ENCODE measurements at places on chromosomes 1 and 21.

DNA sequence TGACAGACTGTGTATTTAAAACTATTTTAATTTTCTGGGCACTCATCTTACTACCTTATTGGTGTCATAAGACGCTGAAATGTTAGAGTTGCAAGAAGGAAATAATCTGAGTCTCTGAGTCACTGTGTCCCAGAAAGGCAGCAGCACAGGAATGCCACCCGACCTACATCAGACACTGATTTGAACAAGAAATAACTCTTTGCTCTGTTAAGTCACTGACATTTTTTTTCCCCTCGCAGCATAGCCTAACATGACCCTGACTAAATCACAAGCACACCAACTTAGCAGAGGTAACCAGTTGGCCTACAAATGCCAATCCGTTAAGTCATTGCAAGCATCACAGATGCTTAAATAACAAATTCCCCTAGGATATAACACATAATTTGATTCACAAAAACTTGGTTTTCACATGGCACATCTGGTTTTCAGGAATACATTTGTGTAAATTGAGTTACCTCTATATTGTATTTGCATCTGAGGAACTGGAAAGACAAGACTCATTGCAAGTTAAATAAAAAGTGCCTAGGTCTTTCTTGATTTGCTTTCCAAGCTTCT, 349.1 kb downstream of the SEC16B start:
- no peak for DNase-seq

- no peak for DNase-seq
Measured at GRCh38 chr1:181743878-181744312, 260.6 kb downstream of the CACNA1E start.

- DNase-seq: no peak
Measured at GRCh38 chr21:41808094-41808493, 41.2 kb upstream of the RIPK4 start.

- DNase-seq: no peak
Measured at GRCh38 chr1:211526101-211526500, 34.1 kb upstream of the RD3 start.

GRCh38 chr1:103254691-103255090, 146.4 kb upstream of the COL11A1 start:
- no peak for DNase-seq

DNA sequence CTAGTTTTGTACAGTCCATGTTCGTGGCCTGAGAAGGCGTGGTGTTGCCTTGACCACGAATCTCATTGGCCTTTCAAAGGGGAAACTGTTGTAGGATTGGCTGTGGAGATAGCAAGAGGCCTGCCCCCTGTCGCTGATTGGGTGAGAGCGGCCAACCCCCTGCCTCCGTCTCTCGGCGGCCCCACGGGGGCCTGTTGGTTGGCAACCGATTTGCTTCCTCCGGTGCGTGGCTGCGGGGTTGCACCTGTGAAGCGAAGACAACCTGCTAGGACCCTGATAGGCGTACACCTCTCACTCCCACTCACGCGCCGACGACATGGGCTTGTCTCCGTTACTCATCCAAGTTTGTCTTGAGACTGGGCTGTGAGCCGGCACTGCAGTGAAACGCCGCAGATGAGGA, at the start of gene UBE2U:
TSS of gene UBE2U (plus strand) at position 204 of the 400 bp plus-strand sequence. CDS start 428 bp downstream, outside the sequence.
- DNase-seq: no peak
